HuH-7.5 (cell line): ENCODE measurements at places on chromosomes 11 and 22.

GRCh38 chr11:73340164-73340563, 32.1 kb downstream of the ARHGEF17 start:
- no peak for DNase-seq

- DNase-seq = no peak
These were observed 18.4 kb downstream of the RTL6 start for GRCh38 chr22:44479662-44480061.

DNA sequence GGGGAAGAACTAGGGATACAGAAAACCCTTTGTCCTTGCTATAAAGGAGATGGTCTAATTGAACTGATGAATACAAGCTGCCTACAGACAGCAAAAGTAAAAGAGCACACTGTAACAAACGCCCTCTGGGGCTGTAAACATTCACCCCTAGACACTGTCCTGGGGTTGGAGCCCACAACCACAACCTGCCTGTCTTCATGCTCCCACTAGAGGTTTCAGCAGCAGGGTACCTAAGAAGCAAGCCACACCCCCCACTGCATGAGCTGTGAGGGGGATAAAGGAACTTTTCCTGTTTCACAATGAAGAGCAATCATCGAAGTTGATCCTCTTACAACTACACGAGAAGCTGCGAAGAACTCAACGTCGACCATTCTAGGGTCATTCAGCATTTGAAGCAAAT, 90.5 kb upstream of the LUZP2 start:
- DNase-seq = no peak

DNA sequence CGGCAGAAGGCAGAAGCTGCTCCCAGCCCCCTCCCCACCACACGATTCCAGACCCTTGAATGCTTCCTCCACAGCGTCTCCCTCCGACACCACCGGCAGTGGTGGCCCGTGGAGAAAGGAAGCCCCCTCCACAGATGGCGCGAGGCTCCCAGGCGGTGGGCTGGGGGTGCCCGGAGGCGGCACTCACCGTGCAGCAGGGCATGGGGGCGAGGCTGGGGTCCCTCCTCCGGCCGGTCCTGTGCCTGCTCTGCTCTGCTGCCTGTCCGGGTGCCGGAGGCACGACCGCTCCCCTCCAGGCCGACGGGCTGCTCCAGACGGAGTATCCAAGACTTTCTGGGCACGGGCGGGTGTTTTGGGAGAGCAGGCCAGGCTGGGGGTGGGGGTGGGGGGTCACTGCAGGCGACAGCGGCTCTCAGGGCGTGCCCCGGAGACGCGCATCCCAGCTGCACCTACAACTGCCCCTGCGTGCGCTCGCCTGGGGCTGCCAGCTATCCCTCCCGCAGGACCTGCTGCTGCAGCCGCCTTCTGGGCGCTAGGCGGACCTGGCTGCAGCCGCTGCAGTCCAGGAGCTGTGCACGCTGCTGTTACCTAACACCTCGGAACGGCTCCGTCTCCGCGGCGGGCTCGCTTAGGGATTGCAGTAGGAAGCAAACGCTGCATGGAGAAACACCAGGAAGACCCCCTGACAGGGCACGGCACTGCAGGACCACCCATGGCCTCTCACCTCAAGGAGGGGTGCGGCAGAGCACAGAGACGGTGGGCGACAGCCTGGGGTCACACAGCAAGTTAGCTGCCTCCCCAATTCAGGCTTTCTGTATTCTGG, 15.2 kb downstream of the MRGPRG start:
- no peak for DNase-seq

DNA sequence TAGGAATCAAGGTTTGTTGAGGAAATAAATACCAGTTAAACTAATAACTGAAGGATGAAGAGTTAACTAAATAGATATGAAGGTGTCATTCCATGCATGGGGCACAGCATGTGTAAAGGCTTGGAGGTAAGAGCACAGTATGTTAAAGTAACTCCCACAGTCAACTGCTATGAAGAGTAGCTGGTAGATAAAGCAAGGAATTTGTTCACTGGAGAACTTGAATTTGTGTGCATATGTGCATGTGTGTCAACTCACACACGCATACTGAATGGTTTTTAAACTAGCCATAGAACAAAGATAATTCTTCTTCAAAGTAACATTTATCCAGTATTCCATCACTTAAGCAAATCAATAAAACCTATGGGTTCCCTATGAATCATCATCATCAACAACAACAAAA, 135.9 kb downstream of the FAM76B start:
- no peak for DNase-seq

GRCh38 chr11:103939694-103940093, 96.7 kb upstream of the DDI1 start:
- DNase-seq = no peak

- DNase-seq = no peak
These were observed 11.9 kb upstream of the CERK start for GRCh38 chr22:46749682-46750529.

- DNase-seq = peak; percentile 35
These were observed 191.0 kb upstream of the LARGE1 start for GRCh38 chr22:34111210-34111824.

DNA sequence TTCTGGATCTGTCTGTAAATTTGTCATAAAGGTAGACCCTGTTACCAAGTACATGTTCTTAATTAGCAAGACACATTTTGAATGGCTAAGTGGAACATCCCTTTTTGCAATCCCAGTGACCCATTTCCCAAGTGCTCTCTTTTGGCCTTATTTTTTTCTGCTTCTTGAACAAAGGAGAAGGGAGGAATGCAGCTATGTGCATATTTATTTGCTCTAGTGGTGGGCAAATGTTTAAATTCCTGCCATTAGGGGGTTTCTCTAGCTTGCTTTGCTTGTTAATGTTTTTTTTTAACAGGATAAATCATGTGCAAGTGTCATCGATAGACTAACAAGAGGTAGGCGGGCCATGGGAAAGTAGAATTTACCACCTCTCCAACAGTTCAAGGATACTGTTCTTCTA, 135.7 kb downstream of the COMMD9 start:
- DNase-seq = no peak

- no peak for DNase-seq
These were observed 4.2 kb upstream of the KRTAP5-6 start for GRCh38 chr11:1692708-1693326.
